ENCODE measurements at places on chromosomes 2 and 18.

DNA sequence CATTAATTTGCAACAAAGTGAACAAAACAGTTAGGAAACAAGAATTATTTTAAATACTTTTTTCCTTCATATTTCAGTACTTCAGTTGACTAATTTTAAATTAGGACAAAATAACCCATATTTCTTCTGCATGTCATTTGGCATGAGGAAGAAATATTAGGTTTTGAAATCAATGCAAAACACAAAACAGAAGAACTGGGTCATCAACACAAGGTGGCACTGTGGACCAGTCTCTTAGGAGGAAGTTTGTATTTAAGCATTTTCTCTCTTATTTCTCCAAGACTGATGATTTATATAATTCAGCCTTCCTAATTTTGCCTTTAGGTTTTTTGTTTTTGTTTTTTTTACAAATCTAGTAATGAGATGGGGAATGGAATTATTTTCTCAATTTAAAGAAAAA is 352.8 kb upstream of the KCNH7 start:
- DNase-seq: no peak

DNA sequence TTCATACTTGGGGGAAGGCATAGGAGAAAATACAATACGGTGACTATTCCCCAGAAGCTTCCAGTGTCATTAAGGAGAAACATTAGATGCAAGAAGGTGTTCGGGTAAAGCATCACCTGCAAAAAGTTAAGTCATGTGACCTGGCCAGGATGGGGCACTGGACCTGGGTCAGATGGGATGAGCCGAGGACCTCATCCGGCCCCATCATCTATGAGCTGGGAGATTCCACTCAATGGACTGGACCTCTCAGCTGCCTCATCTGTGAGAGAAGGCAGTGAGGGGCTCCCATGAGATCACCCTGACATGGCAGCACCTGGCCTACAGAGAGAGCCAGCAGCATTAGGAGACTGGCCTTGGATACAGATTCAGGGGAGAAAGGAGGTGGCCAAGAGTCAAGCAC is 111.4 kb upstream of the TEX51 start:
- no peak for DNase-seq

DNA sequence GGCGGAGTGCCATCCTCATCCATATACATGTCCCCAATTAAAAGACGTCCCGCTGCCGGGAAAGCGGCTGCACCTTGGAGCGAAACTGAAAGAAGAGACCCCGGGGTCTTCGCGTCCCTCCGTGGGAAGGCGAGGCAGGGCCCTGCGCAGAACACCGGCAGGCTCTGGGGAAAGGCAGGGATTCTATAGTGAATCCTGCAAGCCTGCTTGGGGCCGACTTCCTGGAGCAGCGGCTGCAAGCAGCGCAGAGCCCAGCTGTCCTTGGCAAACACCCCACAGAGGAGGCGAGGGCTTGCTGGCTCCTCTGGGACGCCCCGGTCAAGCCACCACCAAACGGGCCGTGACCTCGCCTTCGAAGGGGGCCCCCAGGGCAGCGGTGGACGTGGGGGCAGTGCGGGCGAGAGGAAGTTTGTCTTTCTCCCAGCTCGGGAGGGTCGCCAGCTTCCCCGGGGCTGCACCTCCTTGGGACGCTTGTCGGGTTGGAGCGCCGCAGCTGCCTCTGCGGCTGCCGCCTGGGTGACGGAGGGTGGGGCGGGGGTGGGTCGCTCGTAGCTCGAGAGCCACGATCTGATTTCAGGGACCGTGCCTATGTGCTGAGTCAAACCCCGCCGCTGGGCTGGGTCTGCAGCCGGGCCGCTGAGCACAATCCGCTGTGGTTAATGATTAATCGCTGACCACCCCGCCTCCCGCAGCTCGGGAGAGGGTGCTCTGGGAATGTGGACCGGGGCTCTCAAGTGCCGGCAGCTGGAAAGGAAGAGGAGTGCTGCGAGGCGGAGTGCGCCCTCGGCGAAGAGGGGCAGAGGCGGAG is 486 bp upstream of the GPR39 start:
- no peak for DNase-seq

DNA sequence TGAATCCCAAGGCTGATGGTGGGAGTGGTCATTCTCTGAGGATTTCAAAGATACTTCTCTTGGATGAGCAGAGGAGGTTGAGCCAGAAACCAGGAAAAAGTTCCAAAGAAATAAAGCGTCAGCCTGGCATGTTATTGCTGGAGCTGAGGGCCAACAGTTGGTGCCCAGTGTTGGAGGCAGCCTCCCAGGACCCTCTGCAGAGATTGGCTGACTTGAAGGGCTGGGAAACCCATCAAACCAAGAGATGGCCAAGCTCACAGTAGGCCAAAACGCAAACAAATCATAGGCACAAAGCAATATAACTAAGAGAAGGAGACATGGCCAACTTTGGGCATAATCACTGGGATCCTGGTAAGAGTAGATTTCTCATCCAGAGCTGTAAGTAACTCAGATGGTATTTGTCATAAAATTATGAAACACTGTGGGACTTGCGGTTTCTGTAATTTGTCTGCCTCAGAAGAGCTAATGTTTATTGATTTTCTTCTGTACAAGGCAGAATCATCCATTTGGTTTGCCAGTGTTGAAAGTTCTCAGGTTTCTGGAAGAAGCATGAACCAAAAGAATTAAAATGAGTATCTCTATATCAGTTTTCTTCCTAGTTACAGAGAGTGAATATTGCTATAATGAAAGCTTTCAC is 108.3 kb downstream of the ATL2 start:
- DNase-seq: no peak

DNA sequence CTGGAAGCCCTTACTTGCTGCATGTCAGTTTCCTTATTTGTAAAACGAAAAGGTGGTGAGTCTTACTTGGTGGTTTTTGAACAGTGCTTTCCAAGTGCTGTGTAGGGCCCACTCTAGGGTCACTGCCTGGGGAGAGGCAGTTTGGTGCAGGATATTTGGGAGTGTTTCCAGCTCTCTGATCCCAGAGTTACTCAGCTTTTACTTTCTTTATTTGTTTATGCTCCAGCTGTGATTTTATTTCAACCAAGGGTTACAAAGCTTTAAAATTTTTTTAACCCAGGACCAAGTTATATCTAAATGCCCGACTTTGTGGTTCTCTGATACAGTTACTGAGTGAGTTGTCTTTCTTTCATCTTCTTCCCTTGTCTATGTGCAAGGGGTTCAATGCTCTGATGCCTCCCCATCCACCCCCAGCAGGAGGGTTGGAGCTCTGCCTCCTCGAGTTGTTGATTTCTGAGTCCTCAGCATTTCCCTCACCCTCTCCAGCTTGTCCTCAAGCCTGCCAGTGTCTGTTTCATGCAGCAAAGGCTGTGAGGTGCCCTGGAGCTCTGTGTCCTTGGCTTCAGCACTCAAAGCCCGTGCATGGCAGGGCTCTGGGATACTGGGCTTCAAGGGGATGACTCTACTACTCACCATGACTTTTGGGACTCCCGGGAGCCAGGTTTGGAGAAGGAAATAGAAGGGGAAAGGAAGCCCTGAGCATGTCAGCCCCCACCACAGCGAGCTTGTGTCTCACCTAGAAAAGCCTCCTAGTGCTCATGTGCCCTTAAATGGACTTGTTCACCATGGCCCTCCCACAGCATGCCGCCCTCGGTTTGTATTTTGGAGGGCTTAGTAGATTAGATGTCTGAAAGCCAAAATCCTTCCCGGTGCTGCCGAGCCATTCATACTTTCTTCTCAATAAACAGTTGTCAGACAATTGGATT is 236.8 kb downstream of the SETBP1 start:
- DNase-seq: no peak

- no peak for DNase-seq
These were observed 68.2 kb upstream of the NEDD4L start for GRCh38 chr18:57975805-57976204.

- peak; percentile 62 for DNase-seq
These were observed 84.6 kb downstream of the PLCL1 start for GRCh38 chr2:197889041-197889440.

DNA sequence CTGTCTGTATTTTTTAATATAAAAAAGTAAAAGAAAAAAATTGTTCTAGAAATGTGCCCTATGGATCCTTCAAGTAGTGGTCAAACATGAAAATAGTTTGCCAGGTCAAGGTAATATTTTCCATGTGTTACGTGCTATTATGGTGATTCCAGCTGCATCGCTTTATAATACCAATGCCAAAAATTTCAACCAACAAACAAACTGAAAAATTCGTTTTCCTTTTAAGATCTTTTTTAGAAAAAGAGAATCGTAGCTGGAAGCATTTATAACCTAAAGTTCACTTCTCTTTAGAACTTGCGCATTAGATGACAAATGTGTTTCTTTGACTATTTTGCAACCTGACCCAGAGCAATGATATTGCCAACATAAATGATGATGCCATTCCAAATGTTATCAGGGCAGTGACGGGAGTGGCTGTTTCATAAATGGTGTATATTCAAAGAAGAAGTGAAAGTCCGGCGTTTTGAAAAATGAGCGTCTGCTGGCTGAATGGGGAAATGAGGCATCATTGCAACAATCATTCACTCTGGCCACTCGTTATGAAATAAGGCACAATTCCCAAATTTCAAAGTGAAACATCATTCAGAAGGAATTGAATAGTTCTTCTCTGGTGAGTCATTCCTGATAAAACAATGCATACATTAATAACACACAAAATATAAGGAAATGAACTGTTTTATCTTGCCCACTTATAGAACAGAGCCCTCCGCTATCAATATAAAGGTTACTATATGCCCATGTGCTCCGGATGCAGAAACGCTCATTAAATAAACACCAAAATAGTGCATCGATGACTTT is 297.4 kb downstream of the TGIF1 start:
- DNase-seq: peak; percentile 27

DNA sequence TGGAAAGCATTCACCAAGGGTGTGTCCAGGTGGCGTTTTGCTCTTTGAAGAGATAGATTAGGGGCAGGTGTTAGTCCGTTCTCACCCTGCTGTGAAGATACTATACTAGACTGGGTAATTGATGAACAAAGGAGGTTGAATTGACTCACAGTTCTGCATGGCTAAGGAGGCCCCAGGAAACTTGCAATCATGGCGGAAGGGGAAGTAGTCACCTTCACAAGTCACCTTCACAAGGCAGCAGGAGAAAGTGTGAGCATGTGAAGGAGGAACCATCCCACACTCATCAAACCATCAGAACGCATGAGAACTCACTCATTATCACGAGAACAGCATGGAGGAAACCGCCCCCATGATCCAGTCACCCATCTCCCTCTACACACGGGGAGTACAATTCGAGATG is 135.7 kb upstream of the NFATC1 start:
- no peak for DNase-seq

DNA sequence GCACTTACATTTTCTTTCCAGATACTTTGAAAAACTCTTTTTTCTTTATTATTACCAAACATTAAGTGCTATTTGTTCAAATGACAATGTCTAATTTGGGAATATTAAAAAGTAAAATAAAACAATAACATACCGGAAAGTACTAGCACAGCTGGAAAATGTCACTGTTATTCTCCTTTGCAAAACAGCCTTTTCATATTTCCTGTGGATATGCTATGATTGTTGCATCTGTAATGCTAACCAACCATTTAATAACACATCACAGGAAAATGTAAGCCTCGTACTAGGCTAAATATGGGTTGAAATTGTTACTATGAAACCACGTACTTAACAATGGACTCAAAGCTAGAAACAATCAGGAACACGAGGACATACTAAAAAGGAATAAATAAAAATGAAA is 298.1 kb downstream of the CBLN2 start:
- no peak for DNase-seq

DNA sequence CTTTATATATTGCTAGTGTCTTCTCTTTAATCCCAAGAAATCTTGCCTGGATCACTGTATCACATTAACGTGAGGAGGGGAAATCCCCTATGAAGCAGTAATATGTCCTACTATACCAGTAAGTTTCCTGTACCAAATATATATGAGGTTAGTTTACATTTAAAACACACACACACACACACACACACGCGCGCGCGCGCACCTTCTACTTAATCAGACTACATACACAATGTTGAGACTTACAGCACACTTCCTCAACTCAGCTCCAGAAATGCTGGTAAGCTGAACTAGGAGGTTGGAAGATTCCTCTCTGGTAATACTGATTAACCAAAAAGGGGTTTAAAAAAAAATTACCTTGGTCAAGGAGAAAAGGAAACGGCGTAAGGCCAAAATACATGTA is 49.3 kb downstream of the USP34 start:
- no peak for DNase-seq

DNA sequence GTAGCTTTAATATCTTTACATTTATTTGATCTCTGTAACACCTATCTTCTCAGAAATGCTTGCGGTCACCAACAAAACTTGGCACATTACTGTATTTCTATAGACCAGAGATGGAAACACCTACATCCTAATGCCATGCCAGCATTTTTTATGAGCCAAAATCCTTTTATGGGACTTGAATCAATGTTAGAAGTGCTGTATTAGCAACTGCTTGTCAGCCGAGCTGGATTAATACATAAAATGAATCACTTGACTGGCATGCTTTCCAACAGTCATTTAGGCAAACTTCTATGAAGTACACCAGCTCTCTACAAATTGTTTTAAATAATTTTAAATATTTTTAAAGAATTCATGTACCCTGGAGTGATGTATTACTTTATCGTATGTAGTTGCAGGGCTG is 272.9 kb upstream of the NRP2 start:
- no peak for DNase-seq

DNA sequence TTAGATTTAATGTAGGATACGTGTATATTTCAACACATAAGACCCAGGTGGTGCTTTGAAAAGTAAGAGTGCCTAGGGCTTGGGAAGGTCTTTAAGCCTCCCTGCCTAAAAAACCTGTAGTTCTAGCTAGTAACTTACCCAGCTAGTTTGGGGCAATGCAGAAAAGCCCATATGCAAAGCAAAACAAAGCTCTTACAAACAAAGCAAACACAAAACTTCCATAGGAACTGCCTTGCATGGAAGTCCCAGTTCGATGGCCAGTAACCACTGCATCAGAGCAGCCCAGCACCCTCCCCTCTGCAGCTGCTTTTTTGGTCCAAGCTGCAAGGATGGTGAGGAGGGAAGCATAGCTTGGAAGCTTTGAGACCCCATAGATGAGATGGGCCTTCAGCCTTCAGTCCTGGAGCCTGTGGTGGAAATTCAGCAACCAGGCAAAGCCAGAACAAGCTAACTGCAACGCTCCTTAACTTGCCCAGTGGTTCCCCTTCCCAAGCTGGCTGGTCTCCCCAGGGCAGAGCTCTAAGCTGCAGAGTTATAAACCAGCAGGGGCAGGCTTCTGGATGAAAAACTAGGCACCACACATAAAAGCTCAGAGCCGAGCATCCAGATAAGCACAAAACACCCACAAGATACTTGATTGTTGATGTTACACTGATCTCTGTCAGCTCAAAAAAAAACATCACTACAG is 16.2 kb downstream of the C2orf76 start:
- no peak for DNase-seq

- peak; percentile 48 for DNase-seq
These were observed 1.0 kb upstream of the GMPPA start for GRCh38 chr2:219497495-219498279.

GRCh38 chr2:14540015-14540414 is 92.5 kb upstream of the LRATD1 start:
- no peak for DNase-seq

- no peak for DNase-seq
These were observed 200.2 kb downstream of the TPGS2 start for GRCh38 chr18:36628435-36629137.

DNA sequence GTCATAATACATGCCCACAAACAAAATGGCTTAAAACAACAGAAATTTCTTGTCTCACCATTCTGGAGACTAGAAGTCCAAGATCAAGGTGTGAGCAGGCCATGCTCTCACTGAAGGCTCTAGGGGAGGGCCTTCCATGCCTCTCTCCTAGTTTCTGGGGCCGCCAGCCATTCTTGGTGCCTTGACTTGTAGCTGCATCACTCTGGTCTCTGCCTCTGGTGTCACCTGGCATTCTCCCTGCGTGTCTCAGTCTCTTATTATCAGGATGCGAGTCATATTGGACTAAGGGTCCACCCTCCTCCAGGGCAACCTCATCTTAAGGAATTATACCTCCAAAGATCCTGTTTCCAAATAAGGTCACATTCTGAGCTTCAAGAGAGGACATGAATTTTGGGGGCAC is 76.1 kb downstream of the KCNF1 start:
- no peak for DNase-seq
